ENCODE measurements at places on chromosomes 3 and 15.

DNA sequence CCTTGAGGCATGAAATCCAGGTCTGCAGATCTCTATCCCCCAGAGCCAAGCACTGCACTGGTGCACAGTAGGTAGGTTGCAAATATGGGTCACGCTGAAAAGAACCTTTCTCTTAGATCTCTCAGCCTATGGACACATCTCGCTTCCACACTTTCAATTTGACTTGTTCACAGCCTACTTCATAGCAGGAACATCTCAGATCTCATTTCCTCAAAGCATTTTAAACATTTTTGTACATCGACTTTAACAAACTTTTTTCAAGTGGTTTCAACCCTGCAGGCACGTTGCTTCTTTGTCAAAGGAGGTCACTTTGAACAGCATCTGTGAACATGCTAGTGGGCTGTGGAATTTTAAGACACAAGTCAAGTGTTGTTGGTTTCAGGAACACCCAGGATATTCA lies 76.0 kb downstream of the SLC12A8 start:
- no peak for DNase-seq

- no peak for DNase-seq
Measured at GRCh38 chr15:42591238-42591934, 16.0 kb downstream of the STARD9 start.

DNA sequence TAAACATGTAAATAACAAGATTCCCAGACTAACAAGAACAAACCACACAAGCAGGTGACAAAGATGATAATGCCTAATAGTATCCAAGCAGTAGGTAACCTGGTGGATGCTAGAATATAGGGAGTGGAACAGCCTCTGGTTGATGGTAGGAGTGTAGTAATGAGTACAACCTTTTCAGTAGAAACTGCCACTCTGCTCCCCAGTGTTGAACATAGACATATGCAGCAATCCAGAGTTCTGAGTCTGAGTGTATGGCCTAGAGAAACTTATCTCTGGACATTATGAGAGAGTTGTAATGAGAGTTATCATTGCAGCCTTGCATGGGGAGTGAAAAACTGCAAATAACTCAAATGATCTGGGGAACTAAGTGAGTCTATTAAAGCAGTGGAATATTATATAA lies 76.1 kb upstream of the ACAD9 start:
- no peak for DNase-seq

- DNase-seq: no peak
Measured at GRCh38 chr3:188931036-188931435, 240.7 kb upstream of the TPRG1 start.

- DNase-seq: no peak
Measured at GRCh38 chr15:60916032-60916678, 312.9 kb downstream of the RORA start.

DNA sequence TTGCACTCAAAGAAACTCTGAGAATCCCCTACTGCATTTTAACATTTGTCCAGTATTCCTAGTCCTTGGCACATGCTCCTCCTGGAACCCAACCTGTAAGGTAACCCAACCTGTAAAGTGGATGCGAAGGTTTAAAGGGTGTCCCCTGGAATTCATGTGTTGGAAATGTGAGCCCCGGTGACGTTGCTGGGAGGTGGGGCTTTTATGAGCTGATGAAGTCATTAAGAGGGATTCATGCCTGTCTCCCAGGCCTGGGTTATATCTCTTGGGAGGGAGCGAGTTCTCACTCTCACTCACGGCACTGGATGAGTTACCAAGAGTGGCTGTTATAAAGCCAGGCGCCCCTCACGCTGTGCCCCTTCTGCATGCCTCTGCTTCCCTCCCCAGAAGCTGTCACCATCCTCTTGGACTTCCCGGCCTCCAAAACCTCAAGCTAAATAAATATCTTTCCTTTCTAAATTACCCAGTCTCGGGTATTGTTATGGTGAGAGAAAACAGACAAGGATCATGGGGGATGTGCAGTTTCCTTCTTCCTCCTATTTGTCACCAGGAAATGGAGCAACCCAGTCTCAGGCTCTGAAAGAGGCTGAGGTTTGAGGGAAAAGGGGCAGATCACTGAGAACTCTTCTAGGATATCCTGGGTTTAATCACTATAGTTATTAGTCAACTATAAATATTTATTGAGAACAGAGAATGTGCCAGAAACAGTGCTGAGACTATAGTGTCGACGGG lies 7.6 kb downstream of the XXYLT1 start:
- DNase-seq: no peak

DNA sequence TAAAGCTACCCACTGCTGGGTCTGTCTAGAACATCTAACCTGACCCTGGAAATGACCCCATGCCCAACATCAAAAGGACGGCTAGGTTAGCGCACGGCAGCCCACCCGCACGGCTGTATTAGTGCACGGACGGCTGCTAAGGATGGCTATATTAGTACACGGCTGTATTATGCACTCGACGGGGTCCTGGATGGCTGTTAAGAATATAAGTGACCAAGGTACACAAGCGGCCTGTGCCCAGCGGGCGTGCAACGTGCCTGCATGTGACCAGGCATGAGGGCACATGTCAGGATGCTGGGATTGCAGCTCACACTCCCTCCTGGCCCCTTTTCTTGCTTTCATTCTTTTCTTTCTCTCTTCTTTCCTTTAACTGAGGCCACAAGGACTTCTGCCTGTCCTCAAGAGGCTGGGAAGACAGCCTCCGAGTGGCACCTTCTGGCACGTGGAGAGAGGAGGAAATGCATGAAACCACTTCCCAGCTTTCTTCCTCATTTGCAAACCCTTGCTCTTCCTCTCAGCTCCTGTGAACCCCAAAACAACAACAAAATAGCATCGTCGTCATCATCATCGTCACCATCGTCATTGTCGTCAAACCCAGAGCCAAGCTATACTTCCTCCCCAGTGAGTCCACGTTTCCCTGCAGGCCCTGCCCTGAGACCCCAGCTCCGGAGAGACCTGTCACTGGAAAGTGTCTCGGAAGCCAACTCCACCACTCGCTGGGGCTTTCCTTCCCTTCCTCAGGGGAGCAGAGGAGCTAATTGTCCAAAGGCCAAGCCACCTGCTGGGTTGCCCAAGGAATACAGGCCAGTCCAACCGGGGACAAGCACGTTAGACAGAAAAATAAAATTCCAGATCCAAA lies 101.8 kb downstream of the CHSY1 start:
- no peak for DNase-seq

DNA sequence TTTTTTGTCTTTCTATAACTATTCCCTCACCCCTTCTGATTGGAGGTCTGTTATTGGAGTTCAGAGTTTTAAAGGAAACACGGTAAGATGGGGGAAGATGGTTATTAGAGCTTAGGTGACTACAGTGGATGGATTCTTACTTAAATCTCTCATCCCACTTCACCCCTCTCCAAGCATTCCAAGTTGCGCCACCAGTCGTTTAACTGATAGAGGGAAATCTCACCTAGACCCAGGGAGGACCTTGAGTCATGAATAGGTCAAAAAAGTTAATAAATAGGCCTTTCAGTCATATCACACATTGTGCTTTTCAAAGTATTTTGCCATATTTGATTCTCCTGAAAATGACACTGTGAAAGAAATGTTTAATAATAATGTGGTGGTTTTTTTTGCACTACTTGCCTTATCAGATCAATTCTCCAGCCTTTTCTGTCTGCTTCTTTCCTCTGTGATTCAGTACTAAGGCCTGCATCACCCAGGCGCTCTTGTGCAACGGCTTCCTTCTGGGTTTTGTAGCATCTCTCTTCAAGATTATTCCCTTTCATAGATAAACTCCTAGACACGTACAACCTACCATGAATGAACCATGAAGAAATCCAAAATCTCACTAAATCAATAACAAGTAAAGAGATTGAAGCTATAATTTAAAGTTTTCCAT lies 100.4 kb upstream of the TGFBR2 start:
- DNase-seq: no peak

GRCh38 chr15:60392601-60392985 lies 5.2 kb downstream of the ANXA2 start:
- DNase-seq: peak; percentile 13

DNA sequence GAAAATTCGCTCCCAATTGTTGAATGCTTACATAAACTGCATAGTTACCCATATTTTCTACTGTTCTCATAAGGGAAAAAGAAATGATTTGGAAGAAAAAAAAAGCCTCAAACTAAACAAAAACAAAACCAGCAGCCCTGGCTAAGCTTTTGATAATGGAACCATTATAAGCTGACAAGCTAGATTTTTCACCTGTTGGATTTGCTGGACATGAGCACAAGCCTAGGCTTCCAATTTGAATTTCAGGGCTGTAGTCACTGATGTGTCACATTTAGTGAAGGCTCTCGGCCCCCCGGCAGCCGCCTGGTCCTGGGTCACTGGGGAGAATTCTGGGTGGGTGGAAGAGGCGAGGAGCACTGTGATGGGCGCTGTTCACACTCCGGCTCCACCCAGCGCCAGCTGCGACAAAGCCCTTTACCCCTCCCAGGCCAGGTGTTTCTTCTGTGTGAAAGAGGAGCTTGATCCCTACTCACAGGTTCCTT lies 4.6 kb downstream of the FBXL22 start:
- no peak for DNase-seq

DNA sequence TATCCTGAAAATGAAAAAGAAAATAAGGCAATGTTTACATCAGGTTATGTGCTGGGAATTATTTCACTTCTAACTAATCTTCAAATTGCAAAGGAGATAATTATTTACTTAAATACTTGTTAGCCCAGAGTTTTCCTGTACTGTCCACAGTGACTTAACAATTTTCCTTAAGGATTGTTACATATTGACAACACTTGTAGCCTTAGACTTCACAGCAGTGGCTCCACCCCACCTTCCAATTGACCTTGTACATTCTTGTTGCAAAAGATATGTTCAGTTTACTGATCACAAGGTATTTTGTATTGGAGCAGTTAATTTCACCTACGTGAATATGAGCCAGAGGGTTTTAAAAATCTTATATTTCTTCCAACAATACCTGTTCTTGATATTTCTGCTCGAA lies 376.9 kb downstream of the CNTN6 start:
- no peak for DNase-seq
